ENCODE measurements at places on chromosomes 11 and 22. TPM values are rescaled to one million over a fixed set of nuclear protein-coding genes. Genes with fewer than 3 reads are reported as not detected.

Gene LRRC32
- 15.6 TPM for total RNA-seq

Gene ZNF143
- 18.5 TPM for total RNA-seq

Gene ADAMTS15
- total RNA-seq: 26.2 TPM

DNA sequence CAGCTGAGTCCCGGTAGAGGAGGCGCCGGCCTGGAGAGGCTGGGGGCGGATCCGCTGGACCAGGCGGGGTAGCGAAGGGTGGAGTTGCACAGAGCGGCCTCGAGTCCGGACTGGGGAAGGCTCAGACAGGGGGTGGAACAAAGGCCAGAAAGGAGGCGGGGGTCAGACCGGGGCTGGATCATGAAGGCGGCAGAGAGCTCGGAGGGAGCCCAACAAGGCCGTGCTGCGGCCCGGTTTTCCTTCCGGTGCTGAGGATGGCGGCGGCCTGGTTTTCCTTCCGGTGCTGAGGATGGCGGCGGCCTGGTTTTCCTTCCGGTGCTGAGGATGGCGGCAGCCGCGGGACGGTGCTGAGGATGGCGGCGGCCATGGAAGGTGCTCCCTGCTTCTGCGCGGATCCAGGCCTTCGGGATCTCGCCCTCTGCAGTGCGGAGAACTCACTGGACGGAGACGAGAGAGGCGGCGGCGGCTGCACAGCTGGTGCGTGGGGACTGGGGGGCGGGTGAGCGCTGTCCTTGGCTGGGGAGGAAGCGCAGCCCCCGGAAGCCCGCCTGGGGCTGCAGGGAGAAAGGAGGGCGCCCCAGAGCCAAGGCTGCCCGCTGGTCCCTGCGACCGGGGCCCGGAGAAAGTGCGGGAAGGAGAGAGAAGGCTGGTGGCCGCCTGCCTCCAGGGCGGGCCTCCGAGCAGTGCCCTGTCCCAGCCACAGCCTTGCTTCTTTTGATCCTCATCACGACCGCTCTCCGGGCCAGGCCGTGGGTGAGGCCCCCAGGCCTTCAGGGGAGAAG lies 350.4 kb upstream of the B3GAT1 start:
- DNase-seq: peak; percentile 19

DNA sequence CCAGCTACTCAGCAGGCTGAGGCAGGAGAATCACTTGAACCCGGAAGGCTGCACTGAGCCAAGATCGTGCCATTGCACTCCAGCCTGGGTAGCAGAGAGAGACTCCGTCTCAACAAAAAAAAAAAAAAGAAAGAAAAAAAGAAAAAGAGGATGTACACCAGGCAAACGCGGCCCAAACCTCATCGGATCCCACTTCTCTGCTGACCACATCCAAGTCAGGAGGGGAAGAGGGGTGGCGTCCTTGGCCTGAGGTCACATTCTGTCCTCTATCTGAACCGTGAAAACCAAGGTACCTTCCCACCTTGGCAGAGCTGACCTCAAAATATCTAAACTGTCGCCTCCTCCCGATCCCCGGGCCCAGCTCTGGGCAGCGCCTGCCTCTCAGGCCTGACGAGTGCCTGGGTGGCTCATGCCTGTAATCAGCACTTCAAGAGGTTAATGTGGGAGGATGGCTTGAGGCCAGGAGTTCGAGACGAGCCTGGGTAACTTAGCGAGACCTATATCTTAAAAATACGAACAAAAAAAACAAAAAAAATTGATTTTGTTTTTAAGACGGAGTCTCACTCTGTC lies 25.1 kb downstream of the RGL4 start:
- DNase-seq: peak; percentile 48

DNA sequence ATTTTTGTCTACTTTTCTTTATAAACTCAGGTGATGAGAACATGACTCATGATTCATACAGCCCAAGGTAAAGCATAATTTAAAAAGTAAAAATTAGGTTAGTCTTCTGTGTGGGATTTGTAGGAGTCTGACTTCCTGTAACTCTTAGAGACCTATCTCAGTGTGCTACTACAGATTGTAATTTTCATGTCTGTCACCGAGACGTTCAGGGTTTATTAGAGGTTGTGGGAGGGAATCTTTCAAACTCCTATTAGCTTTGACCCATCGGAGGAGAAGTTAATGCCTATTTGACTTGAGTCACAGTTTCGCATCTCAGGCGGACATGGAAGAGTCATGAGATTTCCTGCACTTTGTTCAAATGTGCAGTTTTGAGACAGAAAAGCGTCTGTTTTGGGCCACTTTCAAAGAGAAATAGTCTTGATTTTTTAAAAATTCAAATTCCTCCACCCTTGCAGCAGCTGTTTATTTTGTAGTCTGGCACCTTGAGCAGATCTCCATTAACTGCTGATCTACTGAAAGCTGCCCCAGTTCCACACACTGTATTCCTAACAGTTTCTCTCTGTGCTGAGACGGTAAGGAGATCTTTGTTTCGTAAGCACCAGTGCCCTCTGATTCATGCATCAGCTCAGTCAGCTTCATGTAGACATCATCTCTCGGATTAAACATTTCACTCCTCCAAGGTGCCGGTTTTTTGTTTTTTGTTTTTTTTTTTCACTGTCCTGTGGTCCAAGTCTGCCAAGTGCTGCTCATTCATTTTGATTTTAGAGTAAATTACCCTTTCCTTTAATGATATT lies 24.3 kb downstream of the ALKBH3 start:
- no peak for DNase-seq

DNA sequence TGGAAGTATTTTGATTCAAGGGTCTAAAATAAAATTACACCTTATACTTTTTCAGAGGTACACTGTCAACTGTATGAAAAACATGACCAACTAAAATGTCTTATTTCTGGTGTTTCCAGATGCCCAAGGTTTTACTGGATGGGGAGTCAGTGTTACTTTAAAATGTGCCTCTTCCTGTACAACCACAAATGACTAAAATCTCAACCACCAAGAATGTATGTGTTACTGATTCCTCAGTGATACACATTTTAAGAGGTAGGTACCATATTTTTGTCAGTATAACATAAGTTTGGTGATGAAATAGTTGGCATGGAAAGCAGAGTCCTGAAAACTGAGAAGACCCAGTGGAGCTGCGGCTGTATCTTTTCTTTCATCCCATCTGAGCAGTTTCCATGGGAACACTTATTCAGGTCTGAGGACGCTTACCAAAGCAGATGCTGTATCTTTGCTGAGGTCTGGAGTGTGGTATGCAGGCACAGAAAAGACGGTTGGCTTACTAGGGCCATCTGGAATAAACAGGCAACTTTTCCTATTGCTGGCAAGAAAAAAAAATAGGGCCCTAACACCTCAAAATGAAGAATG lies 21.2 kb upstream of the TP53AIP1 start:
- DNase-seq: no peak

- DNase-seq: no peak
Observed at GRCh38 chr11:6746086-6746618, 25.6 kb downstream of the OR2AG2 start.

DNA sequence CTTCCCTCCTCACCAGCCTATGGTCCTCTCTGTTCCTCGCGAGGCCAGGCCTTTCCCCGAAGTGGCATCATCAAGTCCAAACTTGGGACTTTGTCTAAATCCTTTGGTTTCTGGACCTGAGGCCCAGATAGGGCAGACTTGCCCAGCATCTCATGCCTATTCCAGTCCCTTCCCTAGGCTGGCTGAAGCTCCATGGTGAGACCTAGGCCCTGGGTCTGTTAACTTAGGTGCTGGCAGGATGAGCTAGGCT lies 11.5 kb downstream of the RELA start:
- DNase-seq: no peak

- DNase-seq: no peak
Observed at GRCh38 chr11:126405906-126406305, 50.4 kb downstream of the ST3GAL4 start.

- DNase-seq: no peak
Observed at GRCh38 chr22:47837703-47838102, 1075.3 kb downstream of the TBC1D22A start.
